ENCODE measurements at places on chromosomes 3 and 15. TPM values are rescaled to one million over a fixed set of nuclear protein-coding genes. Genes with fewer than 3 reads are reported as not detected.

DNA sequence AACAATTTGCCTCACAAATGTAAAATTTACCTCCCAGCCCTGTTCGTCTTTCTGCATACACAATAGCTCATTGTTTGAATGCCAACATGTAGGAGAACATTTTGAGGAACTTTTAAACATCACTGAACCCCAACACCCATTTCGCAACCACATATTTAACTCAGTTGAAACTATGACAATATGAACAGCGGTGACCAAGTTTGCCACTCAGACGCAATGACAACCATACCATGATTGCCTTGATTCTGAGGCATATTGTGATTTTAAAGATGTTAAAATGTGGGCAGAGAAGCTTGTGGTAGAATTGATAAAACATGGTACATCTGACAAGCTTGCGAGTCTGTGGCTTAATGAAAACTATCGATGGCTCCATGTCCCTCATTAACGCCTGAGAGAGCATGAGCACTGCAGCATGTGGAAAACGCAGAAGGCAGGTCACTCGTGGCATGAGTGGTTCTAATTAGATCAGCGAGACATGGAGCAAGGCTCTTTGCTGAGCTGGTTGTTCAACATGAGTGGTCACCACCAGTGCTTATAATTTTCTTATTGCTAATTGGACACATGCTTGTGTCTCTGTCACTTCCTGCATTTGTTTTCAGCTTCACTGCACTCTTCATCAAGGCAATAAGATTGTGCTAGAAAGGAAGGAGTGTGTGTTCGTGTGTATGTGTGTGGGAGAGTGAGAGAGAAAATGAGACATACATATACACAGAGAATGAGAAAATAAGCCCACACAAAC lies 116.8 kb downstream of the CHST2 start:
- ATAC-seq = no peak

TMEM40 gene
- not detected for total RNA-seq

- ATAC-seq = no peak
These were observed 14.8 kb downstream of the MYL3 start for GRCh38 chr3:46848271-46849044.

DNA sequence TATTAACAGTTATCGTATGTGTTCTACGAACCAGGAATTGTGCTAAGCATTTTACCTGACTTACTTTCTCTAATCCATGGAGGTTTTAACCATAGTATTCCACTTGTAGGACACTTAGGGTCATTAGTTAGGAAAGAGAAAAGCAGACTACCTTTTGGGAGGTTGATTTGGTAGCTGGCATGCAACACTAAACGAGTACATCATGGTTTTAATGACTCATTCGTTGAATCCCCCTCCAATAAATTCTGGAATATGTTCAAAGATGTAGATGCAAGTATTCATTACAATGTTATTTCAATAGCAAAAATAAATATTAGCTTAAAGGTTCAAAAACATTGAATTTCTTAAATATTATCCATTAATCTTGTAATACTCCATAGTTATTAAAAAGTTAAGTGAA lies 162.5 kb downstream of the FMN1 start:
- ATAC-seq = no peak

COL8A1 gene
- not detected for total RNA-seq

Data from activated T-helper 17 cell treated with anti-CD3 and anti-CD28 coated beads, Interleukin-2, amount 50 U/mL, for 72 hours (primary cell).